Stimulated activated CD4-positive, alpha-beta T cell treated with anti-CD3 and anti-CD28 coated beads, Interleukin-12 subunit alpha, Interleukin-12 subunit beta, amount 100 ng/mL, for 24 hours (primary cell): ENCODE measurements at places on chromosomes 3 and 15.

GRCh38 chr3:153163393-153163724 is 1.3 kb downstream of the RAP2B start:
- no peak for DNase-seq

GRCh38 chr3:77524463-77524862 is 484.6 kb downstream of the ROBO2 start:
- DNase-seq: no peak

DNA sequence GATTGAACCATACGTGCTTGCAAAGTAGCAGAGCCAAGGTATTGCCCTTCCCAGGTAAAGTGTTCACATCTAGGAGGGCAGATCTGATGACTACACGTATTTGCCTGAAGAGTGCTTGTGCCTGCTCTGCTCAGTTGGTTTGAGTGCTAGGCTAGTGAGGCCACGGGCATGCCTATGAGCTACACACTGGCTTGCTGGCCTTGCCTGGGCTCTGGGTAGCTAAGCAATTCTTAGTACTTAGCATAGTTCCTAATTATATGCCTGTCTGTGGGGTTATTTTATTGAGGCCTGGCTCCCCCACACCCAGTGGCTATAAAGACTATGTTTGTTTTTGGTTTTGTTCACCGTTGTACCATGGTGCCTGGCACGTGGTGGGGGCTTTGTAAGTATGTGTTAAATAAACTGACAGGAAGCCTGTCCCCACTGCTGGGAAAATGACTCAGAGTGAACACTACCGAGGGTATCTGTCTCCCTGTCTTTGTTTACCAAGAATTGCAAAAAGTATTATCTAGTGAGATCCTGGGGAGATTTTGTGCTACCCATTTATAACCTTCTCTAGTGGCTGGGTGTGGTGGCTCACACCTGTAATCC is 72.1 kb upstream of the ETV5 start:
- no peak for DNase-seq

DNA sequence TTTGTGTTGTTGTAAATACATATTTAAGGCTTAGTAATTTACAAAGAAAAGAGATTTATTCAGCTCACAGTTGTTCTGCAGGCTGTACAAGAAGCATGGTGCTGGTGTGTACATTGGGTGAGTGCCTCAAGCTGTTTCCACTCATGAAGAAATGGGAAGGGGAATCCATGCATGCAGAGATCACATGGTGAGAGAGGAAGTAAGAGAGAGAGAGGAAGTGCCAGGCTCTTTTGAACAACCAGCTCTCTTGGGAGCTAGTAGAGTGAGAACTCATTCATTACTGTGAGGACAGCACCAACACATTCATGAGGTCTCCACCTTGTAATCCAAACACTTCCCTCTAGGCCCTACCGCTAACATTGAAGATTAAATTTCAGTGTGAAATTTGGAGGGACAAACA is 909.2 kb downstream of the NSUN3 start:
- no peak for DNase-seq

DNA sequence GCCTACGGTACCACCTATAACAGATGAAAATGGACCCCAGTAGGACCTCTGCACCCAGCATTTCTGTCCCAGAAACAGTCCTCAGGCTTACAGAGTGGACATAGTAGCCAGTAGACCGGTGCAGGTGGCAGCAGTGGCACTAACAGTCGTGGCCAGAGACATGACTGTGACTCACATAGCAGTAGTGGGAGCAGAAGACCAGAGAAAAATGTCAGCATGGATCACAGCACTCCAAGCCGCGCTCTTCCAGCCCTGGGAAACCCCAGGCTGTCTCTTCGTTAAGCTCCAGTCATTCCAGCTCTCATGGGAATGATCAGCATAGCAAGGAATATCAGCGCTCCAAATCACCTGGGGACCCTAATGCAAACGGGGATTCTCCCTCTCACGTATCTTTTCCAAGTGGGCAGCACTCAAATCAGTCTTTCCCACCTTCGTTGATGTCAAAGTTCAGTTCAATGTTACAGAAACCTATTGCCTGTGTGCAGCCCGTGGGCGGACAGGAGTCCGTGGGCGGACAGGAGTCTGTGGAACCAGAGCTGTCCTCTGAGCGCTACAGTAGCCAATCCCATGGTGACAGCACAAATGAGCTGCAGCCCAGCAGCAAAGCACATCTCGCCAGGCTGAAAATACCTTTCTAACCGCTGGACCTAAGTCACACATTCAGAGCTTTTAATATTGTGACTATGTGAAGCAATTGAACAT is 10.5 kb downstream of the BFSP2 start:
- DNase-seq: no peak

GRCh38 chr3:121809249-121809648 is 25.6 kb downstream of the IQCB1 start:
- no peak for DNase-seq

- DNase-seq: no peak
Measured at GRCh38 chr3:28252001-28252431, 10.6 kb downstream of the CMC1 start.

- no peak for DNase-seq
Measured at GRCh38 chr3:152175528-152175889, 93.2 kb upstream of the MBNL1 start.

DNA sequence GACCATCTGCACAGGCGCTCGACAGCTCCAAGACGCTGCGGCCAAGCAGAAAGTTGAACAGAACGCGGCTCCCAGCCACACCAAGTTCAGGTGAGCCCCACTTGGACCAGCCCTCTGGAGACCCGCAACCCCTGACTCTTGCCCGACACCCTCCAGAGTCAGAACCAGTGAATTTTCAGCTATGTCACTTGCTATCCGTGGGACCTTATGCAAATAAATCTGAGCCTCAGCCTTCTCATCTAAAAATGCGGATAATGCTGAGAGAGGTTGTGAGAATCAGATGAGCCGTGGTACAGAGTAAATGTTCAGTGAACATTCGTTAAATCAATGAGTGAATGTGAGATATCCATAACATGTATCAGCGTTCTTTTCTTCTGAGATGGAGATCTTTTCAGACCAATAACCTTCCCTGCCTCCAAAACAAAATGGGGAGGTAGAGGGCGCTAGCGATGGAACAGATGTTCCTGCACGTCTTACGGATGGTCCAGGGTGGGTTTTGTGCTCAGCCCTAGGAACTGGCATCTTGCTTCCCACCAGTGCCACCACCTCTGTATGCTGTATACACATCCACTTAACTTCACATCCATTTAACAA is 524 bp downstream of the MRPS11 start:
- DNase-seq: no peak

GRCh38 chr3:160450846-160451245 is 1.3 kb upstream of the TRIM59 start:
- no peak for DNase-seq

- no peak for DNase-seq
Measured at GRCh38 chr15:22948056-22948455, 32.1 kb downstream of the CYFIP1 start.

GRCh38 chr3:9831253-9831652 is 12.6 kb downstream of the RPUSD3 start:
- no peak for DNase-seq

DNA sequence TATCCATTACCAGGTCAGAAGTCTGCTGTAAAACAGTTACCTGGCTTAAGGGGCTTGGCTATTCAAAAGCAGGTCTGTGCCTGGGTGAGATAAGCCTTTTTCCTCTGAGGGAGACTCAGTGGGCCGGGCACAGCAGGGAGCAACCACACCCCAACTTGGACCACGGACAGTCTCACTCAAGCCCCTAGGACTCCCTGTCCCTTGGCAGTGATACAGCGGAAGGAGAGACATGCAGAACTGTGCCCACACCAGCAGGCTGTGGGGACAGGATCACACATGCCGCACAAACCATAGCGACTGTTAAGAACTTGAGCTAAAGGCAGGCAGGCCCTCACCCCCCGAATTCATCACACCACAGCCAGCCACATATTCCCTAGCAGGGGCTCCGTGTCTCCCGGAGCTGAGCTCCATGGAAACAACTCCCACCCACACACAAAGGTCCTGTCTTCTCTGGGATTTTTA is 2.8 kb upstream of the GP5 start:
- DNase-seq: no peak

GRCh38 chr15:57353317-57353804 is 22.9 kb upstream of the CGNL1 start:
- DNase-seq: no peak

DNA sequence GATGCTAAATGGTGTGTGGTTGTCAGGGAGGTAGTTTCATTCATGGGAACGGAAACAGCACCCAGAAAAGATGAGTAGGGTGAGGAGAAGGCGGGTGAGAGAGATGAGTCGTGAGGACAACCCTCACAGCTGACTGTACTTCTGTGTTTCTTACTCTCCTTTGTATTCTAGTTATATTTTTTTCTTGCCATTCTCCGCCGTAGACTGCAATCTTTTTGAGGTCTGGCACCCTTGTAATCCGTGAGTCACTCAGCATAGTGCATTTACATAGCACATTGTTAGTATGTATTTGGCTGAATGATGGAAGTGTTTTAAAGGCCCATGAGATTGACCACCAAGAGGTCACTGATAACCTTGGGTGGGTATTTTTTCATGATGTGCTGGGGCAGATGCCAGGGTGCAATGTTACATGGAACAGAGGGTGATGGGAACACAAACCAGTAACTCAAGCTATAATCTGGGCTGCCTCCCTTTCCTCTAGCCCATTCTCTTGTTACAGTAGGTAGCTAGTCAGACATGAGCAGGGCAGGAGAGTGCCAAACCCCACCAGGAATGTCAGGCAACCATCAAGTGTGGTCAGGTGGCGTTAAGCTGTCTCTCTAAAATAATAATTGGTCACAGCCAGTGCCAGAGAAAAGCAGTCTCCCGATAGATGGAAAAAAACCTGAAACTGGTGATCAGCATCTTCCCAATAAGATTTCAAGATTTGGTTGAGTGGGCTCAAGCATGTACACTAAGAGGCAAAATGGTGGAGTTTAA is 18.8 kb upstream of the DGKG start:
- no peak for DNase-seq

DNA sequence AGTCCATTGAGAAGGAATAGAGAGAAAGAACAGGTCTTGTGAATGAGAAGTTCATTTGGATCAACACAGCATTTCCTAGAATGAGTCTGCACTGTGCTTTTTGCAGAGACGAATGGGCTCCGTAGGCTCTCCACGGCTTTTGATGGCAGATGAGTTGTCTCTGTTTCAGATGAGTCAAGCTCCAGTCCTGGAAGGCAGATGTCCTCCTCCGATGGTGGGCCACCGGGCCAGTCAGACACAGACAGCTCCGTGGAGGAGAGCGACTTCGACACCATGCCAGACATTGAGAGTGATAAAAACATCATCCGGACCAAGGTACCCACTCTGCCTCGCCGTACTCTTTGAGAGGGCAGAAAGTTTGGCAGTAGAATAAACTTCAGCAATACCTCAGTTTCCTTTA is 70.5 kb downstream of the SIDT1 start:
- DNase-seq: no peak

DNA sequence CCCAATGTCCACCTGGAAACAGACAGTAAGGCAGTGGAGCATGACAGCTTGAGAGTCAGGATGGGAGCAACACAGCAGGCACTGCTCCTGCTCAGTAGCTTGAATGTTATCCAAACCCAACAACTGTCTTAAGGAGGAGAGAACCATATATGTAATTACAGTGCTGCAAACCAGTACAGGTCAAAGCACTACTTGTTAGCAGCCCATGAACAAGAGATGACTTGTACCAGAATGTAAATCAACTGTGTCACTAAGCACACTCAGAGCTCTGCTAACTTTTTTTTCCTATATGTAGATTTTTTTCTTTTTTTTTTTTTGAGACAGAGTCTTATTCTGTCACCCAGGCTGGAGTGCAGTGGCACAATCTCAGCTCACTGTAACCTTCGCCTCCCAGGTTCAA is 87.1 kb downstream of the ANO10 start:
- DNase-seq: no peak

DNA sequence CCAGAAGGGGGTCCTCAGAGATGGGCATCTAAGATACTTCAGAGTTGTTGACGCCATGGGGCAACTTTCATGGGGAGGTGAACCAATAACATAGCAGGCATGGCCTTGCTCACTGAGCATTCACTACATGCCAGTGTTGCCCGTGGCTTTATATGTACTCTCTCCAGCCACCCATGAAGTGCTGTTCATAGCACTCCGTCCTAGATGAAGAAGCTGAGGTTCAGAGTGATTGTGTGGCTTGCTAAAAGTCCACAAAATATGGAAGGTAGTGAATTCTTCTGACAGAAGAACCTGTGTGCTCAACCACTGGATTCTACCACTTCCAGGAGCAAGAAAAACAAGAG is 9.8 kb upstream of the SEMA4B start:
- no peak for DNase-seq

DNA sequence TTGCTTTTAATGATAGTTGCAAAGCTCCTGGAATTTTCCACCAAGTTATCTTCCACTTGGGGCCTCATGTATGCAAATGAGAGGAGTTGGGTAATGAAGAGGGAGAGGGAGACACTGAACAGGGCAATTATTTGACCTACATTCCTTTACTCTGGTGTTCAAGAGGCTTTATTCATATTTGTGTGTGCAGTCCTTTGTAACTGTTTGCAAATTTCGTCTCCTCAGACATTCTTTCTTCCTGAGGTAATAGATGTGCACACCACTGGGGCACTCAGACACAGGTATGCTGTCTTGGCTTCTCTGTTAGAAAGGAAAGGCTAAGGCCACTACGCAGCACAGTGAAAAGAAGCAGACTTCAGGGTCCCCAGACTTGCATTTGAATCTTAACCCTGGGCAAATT is 189.7 kb upstream of the IL12A start:
- DNase-seq: no peak

DNA sequence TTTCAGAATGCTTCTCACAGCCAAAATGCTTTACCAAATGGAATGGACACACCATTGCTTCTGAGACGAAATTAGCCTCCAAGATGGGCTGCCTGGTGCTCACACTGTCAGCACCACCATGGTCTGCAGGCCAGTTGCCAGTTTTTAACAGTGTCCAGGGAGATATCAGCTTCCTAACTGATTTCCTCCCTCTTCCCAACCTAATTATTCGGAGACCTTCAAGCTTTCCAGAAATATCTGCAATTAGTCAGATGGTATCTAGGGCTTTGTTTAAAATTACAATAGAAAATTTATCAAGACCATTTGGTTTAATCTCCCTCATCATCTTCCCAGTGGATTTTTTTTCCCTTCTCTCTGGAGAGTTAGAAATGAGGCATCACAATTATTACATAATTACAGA is 287.5 kb downstream of the ZPLD1 start:
- no peak for DNase-seq

DNA sequence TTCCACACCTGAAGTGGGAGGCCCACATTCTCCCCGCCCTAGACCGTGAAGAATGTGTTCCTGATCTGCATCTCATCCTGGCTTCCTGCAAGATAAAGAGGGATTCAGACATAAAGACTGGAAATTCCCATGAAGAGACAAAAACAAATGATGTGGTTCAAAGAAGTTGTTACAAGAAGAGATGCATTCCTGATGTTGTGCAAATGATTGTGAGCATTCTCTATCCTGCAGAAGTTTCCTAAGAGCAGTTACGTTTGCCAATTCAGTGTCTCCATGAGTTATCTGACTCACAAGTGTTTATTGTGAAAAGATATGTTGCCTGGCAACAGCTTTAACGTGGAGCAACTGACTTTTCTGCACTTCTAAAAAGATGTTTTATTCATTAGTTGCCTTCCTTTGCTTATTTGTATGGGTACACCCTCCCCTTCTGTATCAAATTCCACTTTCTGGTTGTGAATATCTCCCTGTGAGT is 107.8 kb downstream of the ZIC4 start:
- no peak for DNase-seq
